ENCODE measurements at places on chromosomes 6 and 20.

DNA sequence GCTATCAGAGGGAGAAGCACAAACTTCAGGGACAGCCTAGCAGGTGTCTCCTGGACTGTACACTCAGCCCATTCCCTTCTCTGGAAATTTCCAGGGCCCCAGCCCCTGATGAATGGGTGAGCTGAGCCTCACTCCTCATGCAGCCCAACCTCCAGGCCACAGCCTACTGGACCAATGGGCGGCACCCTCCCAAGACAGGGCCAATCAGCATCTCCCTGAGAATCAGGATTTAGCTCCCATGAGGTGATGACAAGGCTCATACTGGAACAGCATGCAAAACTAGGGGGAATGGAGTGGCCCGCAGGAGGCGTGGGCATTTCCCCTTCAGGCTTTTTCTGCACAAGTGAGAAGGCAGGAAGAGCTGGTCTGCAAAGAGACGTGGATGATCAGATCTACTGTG is 29.0 kb downstream of the NFATC2 start:
- no peak for DNase-seq

- no peak for DNase-seq
These were observed 27.9 kb upstream of the EZR start for GRCh38 chr6:158847012-158847529.

- DNase-seq = no peak
These were observed 597.4 kb upstream of the HS3ST5 start for GRCh38 chr6:114940181-114940580.

DNA sequence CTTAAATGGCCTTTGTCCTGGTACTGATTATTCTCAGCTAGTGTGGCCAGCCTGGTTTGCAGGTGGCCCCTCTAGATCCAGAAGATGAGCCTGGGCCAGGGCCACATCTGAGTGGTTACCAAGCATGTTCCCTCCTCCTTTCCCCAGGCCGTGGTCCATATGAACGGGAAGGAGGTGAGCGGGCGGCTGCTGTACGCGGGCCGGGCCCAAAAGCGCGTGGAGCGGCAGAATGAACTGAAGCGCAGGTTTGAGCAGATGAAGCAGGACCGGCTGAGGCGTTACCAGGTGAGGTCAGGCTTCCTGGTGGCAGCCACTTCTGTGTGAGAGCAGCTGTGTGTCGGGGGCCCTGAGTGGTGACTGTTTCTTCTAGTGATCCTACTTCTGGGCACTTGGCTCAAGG is 11.6 kb downstream of the PABPC1L start:
- no peak for DNase-seq

DNA sequence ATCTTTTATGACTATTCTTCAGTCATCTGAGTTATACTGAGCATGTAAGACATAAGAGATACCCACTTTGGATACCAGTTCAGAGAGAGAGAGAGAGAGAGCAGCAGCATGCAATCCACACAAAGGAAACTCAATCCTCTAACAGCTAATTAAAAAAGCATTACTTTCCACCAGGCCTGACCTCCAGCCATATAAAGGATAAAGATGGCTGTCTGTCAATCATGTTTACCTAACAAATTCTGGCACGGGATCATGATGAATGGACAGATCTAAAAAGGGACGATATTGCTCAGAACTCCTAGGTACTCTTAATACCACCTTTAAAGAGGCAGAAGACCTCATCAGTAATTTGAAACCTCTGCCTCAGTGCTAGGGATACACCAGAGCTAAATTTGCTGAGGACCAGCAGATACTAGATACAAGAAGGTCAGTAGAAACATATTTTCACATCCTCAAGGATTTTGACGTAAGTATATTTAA is 159.2 kb downstream of the RPS12 start:
- no peak for DNase-seq

DNA sequence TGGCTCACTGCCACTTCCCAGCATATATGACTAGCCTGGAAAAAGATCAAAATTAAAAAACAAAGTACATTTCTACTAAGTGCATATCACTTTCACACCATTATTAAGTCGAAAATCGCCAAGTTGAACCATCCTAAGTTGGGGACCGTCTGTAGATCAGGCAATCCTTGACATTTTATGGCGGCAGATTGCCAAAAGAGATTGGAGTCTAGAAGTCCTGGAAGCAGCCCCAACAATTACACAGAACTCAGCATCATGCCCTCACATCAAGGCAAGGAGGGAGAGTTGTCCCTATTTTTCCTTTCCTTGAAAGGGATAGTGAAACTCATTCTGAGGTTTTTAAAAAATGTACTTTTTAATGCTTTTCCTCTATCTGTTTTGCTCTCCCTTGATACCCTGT is 30.7 kb downstream of the SLC22A3 start:
- no peak for DNase-seq

DNA sequence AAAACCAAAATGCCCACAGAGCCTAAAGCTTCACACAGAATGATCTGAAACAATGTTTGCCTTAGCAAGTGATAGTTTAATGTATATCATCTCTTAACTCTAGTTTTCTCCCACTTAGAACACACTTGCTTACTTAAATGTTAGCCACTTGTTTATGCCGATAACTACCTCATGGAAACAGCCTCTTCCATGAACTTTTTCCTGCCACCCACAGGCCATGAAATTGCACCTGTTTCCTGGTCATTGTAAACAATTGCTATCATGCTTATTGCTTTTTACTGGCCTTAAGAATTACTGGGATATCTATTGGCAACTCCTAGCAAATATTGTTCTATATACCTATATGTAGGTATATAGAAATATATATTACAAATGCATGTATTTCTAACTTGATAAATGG is 231.1 kb downstream of the HDGFL1 start:
- DNase-seq = no peak

GRCh38 chr20:33522256-33522820 is 32.4 kb downstream of the CBFA2T2 start:
- DNase-seq = no peak

DNA sequence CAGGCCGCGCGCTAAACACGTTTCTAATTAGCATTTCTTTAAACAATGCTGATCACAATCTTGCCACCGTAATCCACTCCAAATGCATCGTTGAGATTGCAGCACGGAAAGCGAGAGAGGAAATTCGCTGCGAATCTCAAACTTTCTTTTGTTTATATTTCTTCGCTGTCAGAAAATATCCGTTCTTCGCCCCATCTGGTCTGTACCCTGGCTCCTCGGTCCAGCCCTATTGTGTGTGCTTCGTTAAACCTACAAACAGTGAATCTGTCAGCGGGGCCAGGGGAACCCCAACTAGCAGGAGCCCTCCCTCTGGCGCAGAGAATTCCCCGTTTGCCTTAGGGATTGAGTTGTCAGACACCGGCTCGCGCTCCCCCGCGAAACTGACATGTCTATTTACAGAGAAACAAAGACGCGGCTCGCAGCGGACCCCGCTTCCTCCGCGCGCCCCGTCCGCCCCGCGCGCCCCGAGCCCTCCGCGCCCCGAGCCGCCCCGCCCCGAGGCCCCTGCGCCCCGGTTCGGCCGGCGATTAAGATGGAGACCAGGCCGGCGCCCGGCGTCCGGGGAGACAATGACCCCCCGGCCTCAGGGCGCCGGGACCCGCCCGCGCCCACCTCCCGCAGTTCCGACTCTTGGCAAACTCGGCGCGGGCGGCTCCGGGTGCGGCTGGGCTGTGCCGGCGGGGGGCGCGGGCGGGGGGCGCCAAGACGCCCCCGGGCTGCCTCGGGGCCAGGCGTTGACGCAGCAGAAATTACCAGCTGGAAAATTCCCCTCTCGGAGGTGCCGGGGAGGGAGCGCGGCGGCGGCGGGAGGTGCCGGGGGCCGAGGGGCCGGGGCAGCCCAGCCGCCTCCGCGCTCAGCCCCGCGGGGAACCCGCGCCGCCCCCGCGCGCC is 874 bp downstream of the ZBTB46 start:
- peak; percentile 21 for DNase-seq

DNA sequence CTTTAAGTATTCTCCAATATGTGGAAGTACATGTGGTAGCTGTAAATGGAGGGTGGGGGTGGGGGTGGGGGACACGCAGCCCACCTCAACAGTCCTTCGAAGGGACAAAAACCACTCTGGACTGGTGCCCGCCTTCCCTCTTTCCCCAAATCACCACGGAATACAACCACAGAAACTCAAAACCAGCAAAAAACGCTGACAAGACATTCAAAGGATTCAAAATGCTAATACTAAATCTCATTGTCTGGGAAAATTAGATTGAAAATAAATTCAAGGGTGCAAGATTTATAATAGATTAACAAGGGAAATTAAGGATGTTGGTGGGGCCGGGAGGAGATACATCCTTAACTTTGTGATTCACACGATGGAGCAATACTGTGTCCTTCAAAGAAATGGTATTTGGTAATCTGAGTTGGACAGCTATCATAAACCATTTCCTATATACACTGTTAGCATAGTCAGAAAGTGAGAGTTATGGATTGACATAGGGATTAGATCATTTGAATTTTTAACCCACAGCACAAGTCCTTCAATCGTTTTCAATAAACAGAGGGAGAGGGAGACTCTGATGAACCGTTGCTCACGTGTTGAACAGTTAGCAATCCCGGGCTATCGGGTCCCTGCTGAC is 766 bp upstream of the TBC1D22B start:
- no peak for DNase-seq

- DNase-seq = no peak
These were observed 212.5 kb upstream of the ECI2 start for GRCh38 chr6:4347877-4348276.

GRCh38 chr20:62751551-62752150 is 43.0 kb downstream of the NTSR1 start:
- DNase-seq = no peak

GRCh38 chr20:13580707-13581106 is 58.0 kb downstream of the TASP1 start:
- no peak for DNase-seq

DNA sequence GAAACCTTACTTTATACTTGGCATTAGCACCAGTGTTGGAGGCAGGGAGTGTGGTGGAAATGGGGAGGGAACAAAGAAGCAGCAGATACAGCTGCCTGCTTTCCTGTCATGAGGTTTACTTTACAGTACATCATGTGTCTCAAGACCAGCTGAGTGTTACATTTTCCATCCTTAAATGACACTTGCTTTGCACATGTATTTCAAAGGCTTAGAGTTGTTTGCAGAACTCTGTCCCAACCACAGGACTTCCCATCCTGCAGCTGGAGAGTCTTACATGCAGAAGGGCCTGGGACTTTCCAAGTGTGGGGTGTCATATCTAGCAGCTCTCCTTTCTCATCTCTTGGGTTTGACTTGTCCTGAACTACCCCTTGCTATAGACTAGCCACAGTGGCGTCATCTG is 395.9 kb downstream of the DHX35 start:
- no peak for DNase-seq

DNA sequence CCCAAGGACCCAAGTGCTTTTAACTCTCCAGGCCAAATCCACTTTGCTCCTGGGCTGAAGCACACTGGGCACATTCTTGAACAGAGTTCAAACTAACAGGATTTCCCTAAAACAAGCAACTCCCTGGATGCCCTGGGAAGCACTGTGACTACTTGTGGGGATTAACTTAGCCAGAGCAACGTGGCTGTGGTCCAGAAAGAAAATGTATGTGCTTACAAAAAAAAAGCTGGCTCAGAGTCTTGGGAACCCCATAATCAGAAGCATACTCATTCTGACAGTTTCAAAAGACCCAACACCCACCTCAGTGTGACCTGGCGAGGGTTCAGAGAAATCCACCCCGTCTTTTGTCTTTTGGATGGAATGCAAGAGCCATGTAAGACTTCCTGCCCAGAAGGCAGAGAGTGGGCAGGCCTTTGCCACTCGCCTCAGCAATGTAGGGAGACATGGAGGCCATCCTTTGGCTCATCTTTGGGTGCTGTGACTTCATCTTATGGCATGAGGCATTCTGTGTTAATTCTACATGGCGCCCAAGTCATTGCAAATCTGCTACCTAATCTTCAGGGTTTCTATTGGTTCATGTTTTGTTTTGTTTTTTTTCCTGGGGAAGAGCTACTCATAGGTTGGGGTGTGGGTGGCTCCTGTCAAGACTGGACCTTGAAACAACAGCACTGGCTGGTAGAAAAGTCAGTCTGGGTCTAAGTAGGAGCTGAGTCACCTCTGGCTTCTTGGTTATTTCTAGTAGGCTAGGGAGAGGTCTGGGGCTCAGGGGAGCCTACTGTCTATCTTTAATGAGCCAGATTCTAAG is 248.6 kb upstream of the SUPT3H start:
- DNase-seq = no peak

- no peak for DNase-seq
These were observed 144.6 kb upstream of the MMS22L start for GRCh38 chr6:97427648-97428047.

DNA sequence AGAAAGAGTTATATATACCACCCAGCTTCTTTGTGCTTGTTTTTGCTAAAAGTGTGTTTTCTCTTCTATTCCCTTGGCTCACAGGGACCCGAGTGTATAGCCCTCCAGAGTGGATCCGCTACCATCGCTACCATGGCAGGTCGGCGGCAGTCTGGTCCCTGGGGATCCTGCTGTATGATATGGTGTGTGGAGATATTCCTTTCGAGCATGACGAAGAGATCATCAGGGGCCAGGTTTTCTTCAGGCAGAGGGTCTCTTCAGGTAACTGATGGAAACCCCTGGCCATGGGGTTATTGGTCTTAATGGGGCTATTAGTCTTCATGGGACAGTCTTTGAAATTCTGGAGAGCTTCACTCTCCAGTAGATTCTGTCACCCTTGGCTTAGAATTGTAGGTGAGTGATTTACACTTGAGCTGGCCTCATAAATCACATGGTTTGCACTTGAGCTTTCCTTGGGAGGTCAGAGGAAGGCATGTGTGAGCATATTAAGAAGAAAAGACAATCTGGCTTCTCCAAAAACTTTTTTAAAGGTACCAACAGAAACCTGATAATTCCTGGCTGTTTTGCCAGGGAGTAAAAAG is 3.0 kb downstream of the PIM1 start:
- no peak for DNase-seq

DNA sequence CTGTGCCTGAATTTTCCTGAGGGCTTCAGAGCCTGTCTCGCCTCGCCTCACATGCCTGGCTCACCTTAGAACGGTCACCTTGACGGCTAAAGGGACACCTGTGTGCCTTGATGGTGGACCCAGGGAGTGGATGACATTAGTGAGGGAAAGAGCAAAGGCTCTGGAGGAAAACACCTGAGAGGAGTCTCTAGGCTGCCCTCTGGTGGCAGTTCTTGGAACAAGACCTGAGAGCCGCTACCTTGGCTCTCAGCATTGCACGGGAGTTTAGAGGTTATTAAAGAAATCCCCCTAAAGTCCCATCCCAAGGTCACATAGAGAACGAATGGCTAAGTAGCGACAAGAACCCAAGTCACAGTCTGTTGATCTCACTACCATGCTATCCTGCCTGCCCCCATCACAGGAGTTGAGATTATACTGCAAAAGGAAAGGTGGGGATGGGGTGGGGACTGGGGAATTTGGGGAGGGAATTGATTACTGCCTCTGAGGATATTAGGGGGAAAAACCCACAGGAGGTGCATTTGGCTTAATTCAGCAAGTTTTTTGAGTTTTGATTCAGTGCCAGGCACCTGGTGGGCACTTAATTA is 7.9 kb upstream of the CDSN start:
- peak; percentile 53 for DNase-seq

Measured in stimulated activated CD4-positive, alpha-beta T cell treated with anti-CD3 and anti-CD28 coated beads, Interleukin-4, amount 100 ng/mL, for 4 hours (primary cell).